ENCODE measurements at places on chromosomes 2 and 18.

GRCh38 chr2:138094031-138094430, 129.8 kb downstream of the HNMT start:
- DNase-seq, result no peak

- DNase-seq, result no peak
These were observed 235.4 kb downstream of the ATAD2B start for GRCh38 chr2:23691565-23691964.

- DNase-seq, result no peak
These were observed 4.7 kb upstream of the RAB11FIP5 start for GRCh38 chr2:73117441-73117840.

DNA sequence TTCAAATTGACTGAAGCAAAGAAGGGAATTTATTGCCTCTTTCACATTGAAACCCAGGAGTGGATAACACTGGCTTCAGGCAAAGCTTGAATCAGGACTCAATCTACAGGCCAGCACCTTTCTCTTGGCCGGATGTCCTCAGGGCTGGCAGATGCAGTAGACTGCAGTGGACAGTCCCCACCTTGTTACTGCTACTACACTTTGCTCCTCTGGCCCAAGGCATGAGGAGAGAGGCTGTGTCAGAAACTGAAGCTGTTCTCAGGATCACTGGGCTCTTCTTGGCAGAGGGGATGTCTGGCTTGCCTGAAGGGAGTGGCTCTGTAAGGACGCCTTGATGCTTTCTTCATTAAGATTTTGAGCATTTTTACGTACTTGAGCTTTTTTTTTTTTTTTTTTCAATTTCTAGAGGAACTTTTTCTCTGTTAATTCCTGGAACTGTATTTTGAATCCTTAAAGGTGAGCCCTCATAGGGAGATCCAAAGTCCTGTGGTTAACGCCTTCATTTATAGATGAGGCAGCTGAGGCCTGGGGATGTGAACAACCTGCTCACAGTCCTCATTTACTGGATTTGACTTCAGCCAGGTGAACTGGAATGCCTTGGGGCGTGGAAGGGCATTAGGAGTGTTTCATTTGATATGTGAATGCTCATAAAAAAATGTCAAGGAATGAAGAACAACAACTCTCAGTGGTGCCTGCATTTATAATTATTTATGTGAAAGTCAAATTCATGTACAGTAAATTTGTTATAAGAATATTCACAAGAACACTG, 36.6 kb downstream of the CASP10 start:
- DNase-seq, result no peak

GRCh38 chr2:237612527-237613357, 14.6 kb upstream of the LRRFIP1 start:
- no peak for DNase-seq

DNA sequence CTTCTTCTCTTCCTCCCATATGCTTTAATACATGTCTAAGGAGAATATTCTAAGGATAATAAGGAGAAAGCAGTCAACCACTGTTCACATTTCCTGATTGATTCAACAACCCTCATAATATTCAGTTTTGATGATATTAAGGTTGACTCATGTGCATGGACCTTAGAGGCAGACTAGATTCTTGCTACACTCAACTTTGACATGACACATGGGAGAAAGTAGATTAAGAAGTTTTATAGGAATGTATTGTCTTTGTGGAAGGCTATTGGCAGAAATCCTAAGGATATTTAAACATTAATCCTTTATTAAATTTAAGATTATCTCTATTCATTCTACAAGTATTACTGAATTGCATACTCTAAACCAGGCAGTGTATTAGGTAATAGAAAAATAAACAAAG, 309.1 kb upstream of the CYRIA start:
- no peak for DNase-seq

DNA sequence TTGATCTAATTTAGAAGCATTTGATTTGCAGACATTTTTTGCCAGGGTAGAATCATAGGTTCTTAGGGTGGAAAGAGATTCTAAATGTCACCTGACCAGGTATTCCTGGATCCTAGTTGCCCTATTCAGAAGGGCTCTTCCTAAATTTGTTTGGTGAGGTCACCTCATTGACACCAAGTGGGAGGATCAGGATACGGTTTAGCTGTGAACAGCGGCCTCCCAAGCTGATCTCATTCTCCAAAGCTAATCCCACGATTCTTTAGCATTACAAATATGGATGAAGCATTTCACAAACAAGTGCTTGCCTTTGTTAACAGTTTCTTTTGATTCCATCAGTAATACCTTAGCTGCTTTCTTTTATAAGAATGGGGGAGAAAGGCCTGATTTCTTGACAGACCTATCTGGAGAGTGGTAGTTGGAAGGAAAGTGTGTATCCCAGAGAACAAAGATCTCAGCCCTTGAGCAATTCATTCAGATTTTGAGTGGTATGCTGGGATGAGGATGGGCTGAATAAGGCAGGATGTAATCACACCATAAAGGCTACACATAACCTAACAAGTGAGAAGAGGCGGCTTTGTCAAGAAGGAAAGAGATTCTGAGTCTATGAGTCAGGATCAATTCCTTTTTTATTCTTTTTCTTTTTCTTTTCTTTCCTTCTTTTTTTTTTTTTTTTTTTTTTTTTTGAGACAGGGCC, 16.6 kb downstream of the KCTD1 start:
- no peak for DNase-seq

DNA sequence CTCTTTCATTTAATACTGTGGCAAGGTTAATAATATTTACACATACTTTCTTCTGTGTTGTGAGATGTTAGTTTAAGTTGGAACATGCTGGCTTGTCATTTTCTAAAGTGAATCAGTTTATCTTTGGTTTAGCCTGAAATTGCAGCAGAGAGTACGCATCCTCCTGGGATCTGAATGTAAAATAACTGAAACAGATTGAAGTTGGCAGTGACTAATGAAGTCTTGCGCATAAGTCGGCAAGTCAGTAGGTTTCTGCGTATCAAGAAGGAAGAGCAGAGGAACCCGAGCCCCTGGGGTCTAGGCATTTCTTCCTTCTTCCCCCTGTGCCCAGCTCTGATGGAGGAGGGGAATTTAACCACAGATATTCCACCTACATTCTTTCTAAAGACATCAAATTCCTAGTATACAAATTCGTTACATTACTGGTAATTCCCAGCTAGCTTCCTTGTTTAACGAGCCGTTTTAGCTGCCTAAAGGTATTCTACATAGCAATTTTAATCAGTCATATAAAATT, 392.1 kb upstream of the RAB12 start:
- DNase-seq, result no peak

DNA sequence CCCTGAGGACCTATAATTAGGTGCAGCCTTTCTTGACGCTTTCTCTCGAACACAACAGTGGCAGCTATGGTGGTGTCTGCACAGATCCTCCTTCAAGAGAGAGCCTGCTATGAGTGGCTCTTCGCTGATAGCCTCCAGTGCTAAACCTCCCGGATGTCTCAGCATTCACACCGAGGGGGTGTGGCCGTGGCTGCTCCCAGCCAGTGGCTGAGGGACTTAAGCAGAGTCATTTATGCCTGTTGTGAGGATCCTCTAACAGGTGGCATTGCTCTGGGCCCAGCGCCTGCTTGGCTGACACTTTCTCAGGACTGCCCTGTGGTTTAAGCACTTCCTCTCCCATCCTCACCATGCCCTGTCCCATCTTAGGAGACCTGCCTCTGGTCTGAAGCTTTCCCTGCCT, 592.0 kb upstream of the LRRTM1 start:
- no peak for DNase-seq

GRCh38 chr2:70767699-70768589, at the start of gene ADD2:
TSS of gene ADD2 (minus strand) at chr2:70768200. CDS start at chr2:70706408, 61,792 bp downstream.
- DNase-seq, result peak; percentile 38

GRCh38 chr2:179290329-179290728, 25.7 kb upstream of the SESTD1 start:
- DNase-seq, result no peak

DNA sequence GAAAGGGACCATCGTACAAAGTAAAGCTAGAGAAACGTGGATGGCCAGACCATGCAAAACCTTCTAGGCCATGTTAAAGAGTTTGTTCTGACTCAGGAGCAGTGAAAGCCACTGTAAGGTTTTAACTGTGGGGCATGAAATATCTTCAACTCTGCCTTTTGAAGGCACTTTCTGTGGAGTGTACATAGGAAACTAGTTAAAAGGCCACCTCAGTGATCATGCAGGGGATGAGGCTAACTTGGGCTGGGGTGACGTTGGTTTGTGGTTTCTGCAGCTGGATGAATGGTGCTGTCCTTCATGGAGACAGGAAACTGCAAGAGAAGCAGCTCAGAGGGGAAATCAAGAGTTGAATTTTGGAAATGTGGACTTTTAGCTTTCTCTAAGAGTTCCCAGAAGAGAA, 190.7 kb downstream of the CDCA7 start:
- no peak for DNase-seq

DNA sequence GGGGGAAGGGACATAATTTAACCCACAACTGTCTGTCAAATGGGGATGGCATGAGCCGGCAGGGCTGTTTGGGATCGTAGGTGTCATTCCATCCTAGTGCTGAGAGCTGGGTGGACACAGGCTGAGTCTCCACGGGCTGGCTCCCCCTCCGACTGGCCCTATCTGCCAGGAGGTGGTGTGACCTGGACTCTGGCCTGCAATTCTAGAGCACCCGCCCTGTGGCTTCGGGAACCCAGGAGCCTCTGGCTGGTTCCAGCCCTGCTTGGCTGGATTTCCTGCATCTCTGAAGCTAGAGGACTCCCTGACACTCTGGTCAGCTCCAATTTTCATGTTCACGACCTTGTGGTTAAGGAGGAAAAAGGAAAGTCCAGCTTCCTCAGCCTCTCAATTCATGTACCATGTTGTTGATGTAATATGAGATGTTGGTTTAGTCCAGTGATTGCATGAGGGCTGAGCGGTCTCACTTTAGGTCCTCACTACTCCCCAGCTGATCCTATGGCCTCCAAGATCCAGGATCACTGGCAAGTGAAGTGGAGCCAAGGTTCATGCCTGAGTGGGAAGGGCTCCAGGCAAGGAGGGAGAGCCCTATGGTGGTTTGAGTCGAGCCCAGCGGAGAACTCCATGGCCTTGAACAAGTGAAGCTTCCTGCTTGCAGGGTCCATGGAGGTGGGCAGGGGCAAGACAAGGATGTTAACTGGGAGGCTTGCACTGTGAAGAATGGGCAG, 169.1 kb downstream of the NDUFA10 start:
- no peak for DNase-seq

GRCh38 chr2:128324897-128325410, 6.3 kb upstream of the HS6ST1 start:
- DNase-seq, result no peak

DNA sequence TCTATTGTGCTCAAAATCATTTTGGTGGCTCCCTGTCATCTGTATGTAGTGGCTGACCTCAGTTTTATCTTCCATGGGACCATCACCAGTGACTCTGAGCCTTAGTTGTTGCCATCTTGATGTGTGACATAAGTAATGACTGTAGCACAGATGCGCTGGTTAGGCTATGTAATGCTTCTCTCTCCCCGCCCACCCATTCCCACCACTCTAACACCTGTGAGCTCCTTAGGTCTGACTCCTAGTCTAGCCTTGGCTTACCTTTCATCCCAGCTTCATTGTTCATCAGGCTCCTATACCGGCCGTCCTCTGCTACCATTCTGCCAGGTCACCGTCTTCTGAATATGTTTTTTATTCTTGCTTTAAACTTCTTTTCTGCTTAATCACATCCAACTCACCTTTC, 17.2 kb downstream of the MYO1B start:
- DNase-seq, result no peak

- no peak for DNase-seq
These were observed 686.0 kb upstream of the DDX18 start for GRCh38 chr2:117128461-117128860.

DNA sequence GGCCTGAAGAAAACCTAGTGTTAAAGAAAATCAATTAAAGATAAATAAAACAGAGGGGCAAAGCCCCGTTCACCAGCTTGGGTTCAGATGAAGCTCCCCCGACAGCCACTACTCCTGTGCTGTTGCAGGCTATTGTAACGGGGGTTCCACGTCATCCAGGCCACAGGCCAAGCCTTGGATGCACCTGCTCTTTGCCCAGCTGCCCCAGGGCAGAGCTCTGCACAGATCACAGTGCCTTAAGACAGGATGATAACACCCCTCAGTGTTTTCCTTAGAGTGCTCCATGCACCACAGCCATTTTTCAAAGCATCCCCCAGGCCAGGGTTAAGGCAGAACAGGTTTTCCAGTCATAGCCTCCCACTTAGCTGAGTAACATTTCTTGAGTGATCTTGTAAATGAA, 32.0 kb downstream of the FASTKD2 start:
- no peak for DNase-seq

DNA sequence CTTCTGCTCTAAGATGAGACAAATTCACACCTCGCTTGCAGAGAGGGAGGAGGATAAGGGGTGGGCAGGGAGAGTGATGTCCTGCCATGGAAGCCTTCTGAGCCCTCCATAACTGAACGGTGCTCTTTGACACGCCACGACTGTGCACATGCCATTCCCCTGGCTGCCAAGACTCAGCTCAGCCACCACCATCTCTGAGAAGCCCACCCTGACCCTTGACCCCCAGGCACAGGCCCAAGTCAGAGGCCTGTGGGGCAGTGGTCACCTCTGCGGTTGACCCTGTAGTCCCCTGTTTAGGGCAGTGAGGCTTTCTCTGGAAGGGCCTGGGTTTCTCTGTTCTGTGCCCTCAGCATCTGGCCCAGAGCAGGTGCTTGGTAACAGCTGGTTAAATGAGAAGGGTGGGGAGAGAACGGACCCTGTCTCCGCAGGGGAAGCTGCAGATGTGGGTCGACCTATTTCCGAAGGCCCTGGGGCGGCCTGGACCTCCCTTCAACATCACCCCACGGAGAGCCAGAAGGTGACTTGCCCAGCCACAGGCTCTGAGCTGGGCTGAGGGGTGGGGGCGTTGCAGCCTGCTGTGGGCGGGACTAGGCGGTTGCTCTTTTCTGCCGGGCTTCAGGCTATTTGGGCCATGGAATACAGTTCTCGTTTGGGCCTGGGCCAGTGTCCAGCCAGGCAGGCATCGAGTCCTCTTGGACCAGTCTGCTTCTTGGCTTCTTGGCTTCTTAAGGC, 215.1 kb downstream of the DYSF start:
- DNase-seq, result no peak

DNA sequence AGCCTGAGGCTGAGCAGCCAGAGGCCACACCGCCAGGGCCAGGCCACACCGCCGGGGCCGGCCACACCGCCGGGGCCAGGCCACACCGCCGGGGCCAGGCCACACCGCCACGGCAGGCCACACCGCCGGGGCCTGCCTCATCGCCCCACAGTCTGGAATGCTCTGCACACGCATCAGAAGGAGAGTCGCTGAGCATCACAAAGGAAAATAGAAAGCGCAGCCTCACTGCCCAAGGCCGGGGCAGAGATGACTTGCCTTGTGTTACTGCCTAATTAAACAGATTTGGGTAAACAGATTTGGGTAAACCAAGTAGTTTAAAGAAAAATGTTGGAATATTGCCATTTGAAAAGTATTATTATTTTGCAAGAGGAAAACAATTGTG, 10.4 kb upstream of the NFATC1 start:
- no peak for DNase-seq

GRCh38 chr18:76892832-76893231, 70.5 kb downstream of the ZNF236 start:
- DNase-seq, result no peak

GRCh38 chr2:151729837-151730236, 4.4 kb downstream of the NEB start:
- DNase-seq, result no peak

Measured in NCI-H1105 (cell line).